Activated CD8-positive, alpha-beta T cell treated with anti-CD3 and anti-CD28 coated beads for 36 hours (primary cell): ENCODE measurements at places on chromosomes 3 and 15.

DNA sequence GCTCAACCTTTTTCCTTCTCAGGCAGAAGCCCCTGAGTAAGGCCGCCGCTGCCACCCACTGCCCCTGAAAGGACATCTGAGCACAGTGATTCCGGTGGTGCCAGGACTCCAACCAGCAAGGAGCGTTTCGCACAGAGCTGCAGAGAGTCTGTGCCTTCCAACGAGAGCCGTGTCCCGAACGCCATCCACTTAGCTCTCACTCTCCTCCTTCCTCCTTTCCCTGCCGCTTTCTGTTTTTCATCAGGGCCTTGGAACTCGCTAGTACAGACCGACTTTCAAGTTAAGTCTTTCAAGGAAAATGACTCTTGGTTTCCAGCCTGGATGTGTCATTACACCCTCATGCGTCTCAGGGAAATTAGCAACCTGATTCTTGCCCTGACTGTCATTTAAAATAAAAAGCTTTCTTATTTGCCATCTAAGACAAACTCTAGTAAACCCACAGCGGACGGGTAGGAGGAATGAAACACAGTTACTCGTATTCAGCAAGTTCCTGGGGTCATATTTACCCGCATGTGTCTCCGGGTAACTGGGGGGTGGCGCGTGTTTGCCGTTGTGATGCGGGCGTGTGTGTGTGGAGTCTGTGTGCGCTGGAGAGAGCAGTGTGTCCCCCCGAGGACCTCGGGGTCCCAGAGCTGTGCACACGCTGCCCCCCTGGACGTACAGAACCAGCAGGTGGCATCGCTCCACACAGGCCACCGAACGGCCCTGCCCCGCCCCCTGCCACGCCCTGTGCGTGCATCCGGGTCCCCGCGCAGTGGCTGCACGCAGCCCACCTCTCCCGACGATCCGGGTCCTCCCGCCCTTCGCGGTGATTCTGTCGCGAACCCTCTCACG, 30.4 kb upstream of the ALDH1A3 start:
- peak; percentile 74 for DNase-seq

DNA sequence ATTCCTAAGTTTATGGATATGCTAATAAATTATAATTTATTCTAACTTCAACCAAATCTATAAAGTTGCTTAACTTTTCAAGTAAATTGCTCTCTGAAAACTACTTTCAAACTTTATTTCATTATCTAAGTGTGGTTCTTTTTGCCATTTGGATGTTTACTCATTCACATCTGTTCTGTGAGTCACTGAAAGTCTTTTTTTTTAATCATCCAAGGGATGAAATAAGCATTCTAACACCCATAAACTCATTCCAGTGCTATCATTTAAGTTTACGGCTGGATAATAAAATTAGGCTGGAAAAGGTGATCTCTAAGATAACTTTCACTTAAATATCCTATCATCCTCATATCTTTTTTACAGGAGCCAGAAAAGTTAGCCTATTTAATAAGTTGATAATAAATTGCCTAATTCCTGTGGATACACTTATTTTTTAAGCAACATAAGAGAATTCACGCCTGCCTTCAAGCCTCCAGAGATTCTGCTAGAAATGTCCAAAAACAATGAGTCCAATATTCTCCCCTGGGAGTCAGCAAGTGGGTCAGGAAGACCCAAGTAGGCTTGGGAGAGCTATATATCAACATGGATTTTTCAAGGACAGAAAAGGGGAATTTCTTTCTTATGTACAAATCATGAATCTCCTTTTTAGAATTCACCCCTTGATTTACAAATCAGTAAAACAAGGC, 25.8 kb downstream of the SCG3 start:
- DNase-seq, result no peak

DNA sequence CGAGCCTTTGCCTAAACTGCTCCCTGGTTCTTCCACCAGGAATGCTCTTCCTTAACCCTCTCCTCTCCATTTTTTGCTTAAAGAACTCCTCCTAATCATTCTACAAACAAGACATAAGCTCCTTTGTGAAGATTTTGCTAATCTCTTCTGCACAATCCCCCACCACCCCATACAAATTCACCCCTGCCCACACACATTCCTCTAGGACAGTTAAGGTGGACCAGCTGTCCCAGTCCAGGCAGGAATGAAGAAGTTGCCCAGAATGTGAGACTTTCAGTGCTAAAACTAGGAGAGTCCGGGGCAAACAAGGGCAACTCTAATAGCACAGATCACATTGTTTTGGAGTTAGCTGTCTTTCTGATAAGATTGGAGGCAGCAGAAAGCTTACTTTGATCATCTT, 13.9 kb upstream of the FAM174B start:
- DNase-seq, result no peak

- DNase-seq, result peak; percentile 80
Observed at GRCh38 chr3:150409512-150410310, 1.6 kb downstream of the TSC22D2 start.

GRCh38 chr3:105812194-105812586, 56.6 kb downstream of the CBLB start:
- DNase-seq, result no peak

- DNase-seq, result no peak
Observed at GRCh38 chr3:26715431-26715830, 92.9 kb downstream of the LRRC3B start.

GRCh38 chr3:184600685-184601377, 39.2 kb downstream of the EPHB3 start:
- DNase-seq, result no peak

DNA sequence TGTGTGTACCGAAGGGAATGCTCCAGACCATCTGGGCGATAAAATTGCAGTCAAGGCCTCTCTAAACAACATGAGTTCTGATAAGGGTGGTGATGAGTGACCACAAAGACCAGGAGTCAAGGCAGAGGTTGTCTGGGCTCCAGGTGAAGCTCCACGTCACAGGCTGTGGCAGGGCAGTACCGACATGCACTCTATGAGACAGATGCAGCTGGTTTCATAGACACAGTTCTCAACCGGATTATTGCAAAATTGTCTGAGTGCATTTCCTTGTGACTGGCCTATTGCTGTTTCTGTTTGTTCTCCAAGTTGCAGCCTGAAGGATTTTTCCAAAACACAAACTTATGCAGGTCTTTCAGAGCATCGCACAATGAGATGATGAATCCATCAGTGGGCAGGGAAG, 157.5 kb upstream of the HES1 start:
- DNase-seq, result no peak

DNA sequence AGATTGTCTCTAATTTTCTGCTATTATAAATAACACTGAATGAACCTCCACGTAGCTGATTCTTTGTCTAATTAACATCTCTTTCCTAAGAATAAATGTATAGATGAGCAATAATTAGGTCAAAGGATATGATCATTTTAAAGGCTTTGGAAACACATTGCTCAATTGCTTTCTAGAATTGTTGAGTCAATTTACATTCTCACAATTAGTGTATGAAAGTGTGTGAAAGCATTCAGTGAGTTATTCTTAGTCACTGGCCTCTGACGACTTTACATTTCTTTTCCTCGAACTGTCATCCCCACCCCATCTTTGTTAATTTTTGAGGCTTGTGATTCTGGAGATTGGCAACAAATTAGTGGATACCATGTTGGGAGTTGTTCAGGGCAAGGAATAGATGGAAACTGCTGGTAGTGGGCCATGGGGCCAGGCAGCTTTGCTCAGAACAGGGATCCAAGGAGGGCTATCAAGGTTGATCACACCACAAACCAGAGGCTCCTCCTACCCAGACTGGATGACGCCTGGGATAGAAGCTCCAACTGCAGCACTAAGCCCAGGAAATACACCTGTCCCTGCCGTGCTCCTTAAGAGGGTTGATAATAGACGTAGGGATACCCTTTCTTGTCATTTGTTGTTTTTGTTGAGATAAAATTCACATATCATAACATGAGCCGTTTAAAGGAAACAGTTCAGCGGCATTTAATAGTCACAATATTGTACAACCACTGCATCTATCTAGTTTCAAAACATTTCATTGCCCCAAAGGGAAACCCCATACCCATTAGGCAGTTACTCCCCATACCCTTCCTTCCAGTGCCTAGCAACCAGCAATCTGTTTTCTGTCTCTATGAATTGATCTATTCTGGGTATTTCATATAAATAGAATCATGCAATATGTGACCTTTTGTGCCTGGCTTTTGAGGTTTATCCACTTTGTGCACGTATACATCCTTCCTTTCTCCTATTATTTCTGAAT, 27.9 kb downstream of the EIF1B start:
- no peak for DNase-seq

- DNase-seq, result no peak
Observed at GRCh38 chr3:81339040-81339845, 422.2 kb downstream of the GBE1 start.

GRCh38 chr15:87660251-87661129, 596.0 kb downstream of the NTRK3 start:
- no peak for DNase-seq

- peak; percentile 22 for DNase-seq
Observed at GRCh38 chr3:64399205-64399800, 174.0 kb upstream of the PRICKLE2 start.

DNA sequence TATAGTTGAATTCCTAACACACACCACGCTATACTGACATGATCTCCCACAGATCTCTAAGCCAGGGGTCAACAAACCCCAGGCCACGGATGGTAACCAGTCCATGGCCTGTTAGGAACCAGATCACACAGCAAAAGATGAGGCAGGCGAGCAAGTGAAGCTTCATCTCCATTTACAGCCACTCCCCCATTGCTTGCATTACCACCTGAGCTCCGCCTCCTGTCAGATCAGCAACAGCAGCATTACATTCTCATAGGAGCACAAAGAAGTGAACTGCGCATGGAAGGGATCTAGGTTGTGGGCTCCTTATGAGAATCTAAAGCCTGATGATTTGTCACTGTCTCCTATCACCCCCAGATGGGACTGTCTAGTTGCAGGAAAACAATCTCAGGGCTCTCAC, 2.7 kb downstream of the PDCD7 start:
- DNase-seq, result peak; percentile 12

GRCh38 chr3:113264283-113265131, 53.1 kb downstream of the BOC start:
- no peak for DNase-seq

DNA sequence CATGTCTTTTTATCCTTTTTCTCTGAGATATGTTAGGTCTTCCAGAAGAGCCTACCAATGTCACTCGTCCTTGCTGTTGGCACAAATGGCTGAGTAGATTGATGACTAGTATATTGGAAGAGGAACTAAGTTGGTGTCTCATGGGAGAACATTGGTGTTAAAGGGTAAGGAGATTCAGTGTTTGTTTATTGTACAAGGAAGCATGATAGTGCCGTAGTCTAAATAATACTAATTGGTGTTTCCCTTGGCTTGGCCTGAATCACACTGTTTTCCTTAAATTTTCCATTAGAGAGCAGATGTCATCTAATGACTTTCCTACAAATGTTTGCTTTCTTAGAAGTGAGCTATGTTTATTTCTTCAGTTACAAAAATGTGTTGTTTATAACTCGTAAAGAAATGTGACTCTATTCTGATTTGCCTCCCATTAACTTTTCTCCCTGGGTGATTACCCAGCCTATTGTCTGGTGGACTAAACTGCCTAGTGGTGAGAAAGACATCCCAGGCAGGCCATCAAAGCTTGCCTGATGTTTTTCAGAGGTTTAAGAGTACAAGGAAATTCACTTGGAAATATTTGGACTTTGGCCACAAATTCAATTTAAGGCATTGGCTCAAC, 28.7 kb downstream of the ADAMTSL3 start:
- no peak for DNase-seq

DNA sequence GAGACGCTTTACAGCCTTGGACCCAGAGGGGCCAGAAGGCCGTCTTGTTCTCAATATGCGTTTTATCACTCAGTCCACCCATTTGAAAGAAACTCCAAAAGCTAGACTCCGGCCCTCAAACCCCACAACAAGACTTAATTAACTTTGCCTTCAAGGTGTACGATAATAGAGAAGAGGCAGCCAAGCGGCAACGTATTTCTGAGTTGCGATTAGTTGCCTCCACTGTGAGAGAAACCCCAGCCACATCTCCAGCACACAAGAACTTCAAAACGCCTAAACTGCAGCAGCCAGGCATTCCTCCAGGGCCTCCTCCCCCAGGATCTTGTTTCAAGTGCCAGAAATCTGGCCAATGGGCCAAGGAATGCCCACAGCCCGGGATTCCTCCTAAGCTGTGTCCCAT, 17.4 kb upstream of the INO80 start:
- DNase-seq, result no peak

DNA sequence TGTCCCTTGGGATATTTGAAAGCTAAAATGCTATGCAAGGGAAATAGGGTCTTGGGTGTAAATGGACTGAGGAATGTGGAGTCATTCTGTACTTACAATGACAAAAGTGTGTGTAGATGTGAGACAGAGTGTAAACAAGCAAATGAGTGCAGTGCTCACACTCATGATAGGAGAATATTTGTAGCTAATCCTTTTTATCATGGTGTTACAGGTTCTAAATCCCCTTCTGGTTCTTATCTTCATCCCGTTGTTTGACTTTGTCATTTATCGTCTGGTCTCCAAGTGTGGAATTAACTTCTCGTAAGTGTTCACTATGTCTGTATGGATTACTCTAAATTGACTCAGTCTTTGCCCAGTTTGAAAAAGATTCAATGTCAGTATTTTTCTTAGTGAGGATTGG, 30.5 kb downstream of the SLC15A2 start:
- DNase-seq, result no peak

GRCh38 chr3:160455846-160456245, 6.3 kb upstream of the TRIM59 start:
- DNase-seq, result no peak

DNA sequence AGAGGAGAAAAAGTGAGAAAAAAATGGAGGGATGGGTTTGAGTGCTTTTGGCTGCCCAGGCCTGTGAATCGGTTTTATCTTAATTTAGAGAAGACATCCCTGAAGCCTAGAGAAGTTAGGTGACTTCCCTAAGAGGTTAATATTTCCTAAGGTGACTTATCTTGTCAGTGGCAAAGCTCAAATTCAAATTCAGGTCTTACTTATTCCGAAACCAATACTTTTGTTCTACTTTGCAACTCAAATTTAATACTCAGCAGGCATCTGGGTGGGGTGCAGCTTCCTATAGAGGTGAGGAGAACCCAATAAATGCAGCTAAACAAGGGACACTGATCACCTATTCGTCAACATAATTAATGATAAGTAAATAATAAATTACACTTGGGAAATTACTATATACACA, 54.9 kb upstream of the MYRIP start:
- DNase-seq, result no peak

- no peak for DNase-seq
Observed at GRCh38 chr3:21747966-21748555, 2.9 kb downstream of the ZNF385D start.

GRCh38 chr3:157785102-157785826, 282.0 kb upstream of the VEPH1 start:
- DNase-seq, result no peak

GRCh38 chr3:155088706-155089345, 8.7 kb downstream of the MME start:
- DNase-seq, result no peak

DNA sequence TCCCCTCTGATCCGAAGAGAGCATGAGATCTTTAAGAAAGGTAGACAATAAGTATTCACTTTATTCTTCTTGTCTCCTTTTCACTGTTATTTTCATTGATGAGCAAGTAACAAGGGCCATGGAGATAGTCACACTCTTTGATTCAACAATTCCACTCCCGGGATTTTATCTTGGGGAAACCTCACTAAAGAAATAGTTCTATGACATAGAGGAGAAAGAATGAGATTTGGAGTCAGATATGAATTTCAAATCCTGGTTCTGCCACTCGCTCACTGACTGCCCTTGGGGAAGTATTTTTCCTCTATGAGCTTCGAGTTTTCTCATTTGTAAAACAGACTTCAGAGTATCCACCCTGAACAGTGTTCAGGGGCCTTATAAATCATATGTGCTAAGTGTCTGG, 514.6 kb downstream of the NLGN1 start:
- no peak for DNase-seq

- peak; percentile 21 for DNase-seq
Observed at GRCh38 chr15:75651810-75652543, 4.3 kb downstream of the SNX33 start.

GRCh38 chr15:38702178-38702912, 137.7 kb upstream of the RASGRP1 start:
- DNase-seq, result no peak
